ENCODE measurements at places on chromosomes 1 and 21.

DNA sequence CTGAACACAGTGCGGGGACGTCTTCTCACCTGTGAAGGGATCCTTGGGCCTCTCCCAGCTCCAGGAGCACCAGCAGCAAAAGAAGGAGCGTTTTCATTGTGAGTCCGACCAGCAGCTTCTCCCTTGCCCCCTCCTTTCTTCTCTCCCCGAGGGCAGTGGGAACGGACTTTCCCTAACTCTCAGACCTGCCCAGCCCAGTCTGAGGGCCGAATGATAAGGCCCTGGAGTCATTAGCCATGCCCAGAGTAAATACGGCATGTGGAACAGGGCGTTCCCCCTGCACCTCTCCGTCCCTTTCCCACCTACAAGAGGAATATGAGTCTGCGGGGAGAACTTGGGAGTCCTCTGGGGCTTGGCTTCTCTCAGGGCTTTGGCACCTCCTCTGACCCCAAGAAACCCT is at the start of gene CTSE:
TSS of gene CTSE (minus strand) at position 201 of the 400 bp plus-strand sequence. CDS start at position 97, 104 bp downstream.
- no peak for DNase-seq

GRCh38 chr1:172163498-172164215 is 256.8 kb upstream of the C1orf105 start:
- DNase-seq: peak; percentile 41

DNA sequence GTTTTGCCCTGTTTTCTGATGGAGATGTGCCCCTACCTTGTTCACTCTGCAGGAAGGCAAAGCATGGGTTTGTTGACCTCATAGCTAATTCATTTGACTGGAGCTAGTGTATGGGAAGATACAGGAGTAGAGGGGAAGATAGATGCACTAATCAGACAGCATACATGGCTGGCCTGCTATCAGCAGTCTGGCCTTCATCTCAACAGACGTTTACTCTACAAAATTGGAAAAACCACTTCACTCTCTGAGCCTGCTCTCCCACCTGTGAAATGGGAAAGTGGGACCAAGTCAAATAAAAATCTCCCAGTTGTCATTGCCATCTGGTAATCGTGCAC is 235.2 kb upstream of the RAB4A start:
- no peak for DNase-seq

GRCh38 chr1:177880339-177880891 is 89.4 kb downstream of the SEC16B start:
- DNase-seq: no peak

- no peak for DNase-seq
Observed at GRCh38 chr1:54384918-54385726, 21.1 kb downstream of the SSBP3 start.

DNA sequence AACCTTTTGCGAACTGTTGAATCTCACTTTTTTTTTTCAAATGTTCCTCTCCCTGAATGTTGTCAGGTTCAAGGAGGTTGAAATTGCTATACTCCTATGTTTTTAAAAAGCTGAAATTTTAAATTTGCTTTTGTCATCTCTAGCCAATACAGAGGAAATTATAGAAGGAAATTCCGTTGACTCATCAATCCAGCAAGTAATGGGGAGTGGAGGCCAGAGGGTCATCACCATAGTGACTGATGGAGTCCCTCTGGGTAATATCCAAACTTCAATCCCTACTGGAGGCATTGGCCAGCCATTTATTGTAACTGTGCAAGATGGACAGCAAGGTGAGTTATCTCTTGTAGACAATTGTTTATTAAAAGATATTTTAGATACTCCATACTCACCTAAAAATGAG is 36.3 kb downstream of the GABPB2 start:
- DNase-seq: peak; percentile 70

- no peak for DNase-seq
Observed at GRCh38 chr1:115976921-115977498, 697 bp downstream of the SLC22A15 start.

All from ELR (cell line).